NCI-H1048 (cell line): ENCODE measurements at places on chromosomes 3 and 15.

- no peak for DNase-seq
These were observed 2.1 kb downstream of the LARP6 start for GRCh38 chr15:70851889-70852288.

DNA sequence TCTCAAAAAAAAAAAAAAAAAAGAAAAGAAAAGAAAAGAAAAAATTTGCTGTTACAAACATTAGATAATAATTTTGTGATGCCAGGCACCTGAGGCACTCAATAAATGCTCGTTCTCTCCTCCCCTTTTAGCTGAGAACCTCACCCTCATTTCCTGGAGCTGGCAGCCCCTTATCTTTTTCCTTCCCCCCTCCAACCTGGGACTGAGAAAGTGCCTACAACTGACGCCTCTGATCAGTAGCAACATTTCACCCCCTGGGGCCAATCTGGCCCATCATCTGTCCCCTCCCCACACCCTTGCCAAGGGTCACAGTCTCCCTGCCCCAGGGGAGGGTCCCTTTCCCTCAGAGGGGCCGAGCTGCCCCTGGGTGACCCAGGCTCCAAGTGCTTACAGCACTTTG, 12.6 kb upstream of the RNU6-1 start:
- no peak for DNase-seq

- DNase-seq, result no peak
These were observed 50.7 kb downstream of the PEAK1 start for GRCh38 chr15:77369168-77369567.

DNA sequence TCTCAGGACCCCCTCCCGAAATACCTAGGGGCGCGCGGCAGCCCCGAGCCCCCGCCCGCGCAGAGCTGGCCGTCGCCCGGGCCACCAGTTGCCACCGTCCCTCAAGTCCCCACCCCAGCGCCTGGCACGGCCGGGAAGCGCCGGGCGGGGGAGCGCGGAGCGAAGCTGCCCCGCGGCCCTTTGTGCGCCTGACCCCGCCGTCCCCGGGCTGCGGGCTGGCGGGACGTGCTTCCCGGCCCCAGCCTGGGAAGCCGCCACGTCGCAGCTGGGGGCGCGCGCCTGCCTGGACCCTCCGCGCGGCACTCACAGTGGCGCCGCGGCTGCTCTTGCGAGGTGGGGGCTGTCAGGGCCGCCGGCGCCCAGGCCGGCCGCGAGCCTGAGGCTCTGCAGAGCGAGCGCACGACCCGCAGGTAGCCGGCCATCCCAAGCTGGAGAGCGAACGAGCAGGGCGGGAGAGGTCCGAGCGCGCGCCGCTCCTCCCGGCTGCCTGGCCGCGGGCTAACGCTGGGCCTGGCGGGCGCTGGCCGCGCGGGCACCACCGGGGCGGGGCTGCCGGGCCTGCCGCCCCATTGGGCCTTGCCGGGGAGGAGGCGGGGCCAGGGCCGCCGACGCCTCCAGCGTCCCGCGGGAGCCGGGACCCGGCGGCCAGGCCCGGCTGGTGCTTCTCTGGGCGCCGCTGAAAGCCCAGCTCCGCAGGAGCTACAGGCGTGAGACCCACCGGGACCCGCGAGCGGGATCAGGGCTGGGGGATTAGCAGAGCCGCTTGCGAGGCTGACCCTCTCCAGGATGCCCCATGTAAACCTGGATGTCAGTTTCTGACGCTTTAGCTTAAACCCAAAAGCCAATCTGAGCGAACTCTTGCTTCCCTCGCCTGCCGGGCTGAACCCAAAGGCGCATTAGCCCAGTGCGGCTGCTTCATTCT, at the start of gene IDH2:
TSS of gene IDH2 (minus strand) at position 500 of the 922 bp plus-strand sequence. CDS start at position 422, 78 bp downstream.
- peak; percentile 46 for DNase-seq

- no peak for DNase-seq
These were observed at the start of gene KY for GRCh38 chr3:134650431-134651346. KY (minus strand) TSS chr3:134651022; CDS start chr3:134650960, 62 bp downstream.

DNA sequence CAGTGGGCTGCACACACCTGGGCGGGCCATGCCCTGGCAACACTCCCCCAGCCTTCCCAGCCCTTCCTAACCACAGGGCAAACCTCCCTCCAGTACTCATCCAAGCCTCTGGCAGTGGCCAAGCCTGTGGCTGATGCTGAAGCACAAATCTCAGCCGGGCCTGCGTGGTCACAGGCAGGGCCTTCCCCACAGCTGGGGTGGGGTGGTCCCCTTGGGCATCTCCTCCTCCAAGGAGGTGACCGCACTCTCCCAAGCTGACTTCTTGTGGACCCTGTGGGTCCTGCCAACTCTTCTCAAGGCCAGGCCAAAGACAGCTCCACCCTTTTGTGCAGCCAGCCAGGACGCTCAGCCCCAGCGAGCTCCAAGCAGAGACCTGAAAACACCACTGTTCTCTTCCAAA, 21.4 kb downstream of the GRAMD2A start:
- no peak for DNase-seq

DNA sequence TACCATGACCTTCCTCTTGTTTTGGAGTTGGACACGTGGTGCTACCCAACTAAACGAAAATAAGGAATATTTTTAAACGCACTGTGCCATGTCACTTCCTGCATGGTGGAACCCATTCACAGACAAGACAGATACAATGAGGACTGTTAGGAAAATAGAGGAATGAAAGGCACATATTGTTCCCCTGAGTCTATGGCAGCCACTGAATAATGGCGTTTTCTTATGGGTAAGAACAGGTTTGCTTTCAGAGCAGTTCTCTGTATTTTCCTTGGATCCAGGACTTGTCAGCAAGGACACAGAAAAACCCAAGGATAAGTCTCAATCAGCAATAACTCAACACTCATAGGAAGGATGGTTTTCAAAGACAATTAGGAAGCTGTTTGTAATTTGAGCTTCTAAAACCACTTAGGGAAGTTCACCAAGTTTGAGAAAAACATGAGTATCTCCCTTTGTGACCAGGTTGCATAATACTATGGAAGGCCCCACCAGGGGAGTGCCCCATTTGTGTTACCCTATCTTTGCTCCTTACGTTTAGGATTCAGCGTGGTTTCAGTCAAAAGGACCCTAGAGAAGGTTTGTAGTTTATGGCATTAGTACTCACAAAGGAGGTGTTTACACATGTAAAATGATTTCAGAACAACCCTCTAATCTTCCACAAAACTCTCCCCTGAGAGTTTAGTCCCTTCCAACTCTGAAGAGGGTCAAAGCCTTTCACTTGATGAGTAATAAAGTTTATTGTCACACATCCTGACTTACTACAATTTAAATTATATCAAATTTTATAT, 487.2 kb upstream of the ATP11B start:
- no peak for DNase-seq

- DNase-seq, result no peak
These were observed 18.9 kb upstream of the CSPG4 start for GRCh38 chr15:75731248-75732151.

GRCh38 chr3:118936811-118937210, 97.8 kb downstream of the IGSF11 start:
- DNase-seq, result no peak

GRCh38 chr3:186320862-186321568, 41.0 kb downstream of the DGKG start:
- no peak for DNase-seq

DNA sequence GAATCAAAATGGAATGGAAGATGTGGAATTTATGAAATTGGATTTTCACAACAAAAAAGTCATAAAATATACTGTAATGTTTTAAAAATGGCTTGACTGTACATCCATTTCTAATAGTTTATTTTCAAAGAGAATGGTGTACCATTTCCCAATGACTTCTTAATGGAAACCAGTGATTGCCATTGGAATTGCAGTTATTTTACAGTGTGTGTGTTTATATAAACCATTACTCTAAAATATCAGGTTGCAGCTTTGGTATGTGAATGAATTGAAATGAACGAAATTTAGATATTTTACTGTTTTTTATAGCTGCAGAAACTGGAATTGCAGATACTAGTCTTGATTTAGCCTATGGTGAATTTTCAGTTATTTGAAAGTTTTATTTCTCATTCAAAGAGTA, 165.6 kb downstream of the UBE2E2 start:
- no peak for DNase-seq

- no peak for DNase-seq
These were observed 22.6 kb upstream of the COMMD4 start for GRCh38 chr15:75313116-75313845.

GRCh38 chr3:194281766-194282165, 69.4 kb downstream of the CPN2 start:
- DNase-seq, result no peak

DNA sequence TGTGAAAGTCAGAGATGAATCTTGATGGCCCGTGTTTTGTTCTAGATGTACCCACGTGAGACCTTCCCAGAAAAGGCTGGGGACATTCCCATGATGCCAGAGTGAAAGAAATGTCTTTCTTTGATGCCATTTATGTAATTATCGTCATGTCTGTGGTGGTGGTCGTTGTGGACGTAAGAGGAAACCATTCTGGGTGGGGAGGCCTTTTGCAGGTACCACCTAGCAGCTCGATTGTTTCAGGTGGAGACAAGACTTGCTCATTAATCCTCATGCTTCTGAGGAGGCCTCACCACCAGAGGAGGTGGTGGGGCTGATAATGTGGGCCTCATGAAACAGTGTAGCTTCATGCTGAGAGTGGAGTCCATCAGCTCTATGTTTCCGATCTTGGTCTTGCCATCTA, 58.1 kb upstream of the USP3 start:
- no peak for DNase-seq

GRCh38 chr3:45841420-45841756, 531 bp downstream of the LZTFL1 start:
- DNase-seq, result no peak

- peak; percentile 26 for DNase-seq
These were observed at the start of gene ZMYND10 for GRCh38 chr3:50345586-50346234. ZMYND10 (minus strand) TSS chr3:50345732; CDS start chr3:50345579, 153 bp downstream.

GRCh38 chr3:89058371-89058770, 49.0 kb upstream of the EPHA3 start:
- no peak for DNase-seq

- DNase-seq, result peak; percentile 17
These were observed 8.8 kb upstream of the CPOX start for GRCh38 chr3:98602078-98602678.

- DNase-seq, result no peak
These were observed 1.3 kb upstream of the IL16 start for GRCh38 chr15:81195339-81195864.

DNA sequence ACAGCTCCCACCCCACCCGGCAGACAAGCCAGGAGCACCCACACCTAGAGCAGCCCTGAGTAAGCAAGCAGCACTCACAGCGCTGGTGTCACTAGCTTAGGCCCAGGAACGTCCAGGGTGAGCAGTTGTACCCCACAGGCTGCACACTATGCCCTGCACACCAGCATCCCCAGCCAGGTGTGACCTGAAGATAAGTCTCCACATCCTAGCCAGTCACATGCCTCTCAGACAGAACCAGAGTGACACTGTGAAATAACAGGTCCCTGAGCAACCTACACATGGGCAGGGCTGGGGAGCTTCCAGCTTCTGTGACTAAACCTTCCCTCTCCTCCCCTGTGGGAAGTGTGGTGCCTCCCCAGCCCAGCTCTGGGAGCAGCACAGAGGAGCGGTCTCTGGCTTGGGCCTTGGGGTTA, 253.6 kb downstream of the UACA start:
- DNase-seq, result no peak

GRCh38 chr15:39581793-39582285, 960 bp downstream of the THBS1 start:
- DNase-seq, result no peak

DNA sequence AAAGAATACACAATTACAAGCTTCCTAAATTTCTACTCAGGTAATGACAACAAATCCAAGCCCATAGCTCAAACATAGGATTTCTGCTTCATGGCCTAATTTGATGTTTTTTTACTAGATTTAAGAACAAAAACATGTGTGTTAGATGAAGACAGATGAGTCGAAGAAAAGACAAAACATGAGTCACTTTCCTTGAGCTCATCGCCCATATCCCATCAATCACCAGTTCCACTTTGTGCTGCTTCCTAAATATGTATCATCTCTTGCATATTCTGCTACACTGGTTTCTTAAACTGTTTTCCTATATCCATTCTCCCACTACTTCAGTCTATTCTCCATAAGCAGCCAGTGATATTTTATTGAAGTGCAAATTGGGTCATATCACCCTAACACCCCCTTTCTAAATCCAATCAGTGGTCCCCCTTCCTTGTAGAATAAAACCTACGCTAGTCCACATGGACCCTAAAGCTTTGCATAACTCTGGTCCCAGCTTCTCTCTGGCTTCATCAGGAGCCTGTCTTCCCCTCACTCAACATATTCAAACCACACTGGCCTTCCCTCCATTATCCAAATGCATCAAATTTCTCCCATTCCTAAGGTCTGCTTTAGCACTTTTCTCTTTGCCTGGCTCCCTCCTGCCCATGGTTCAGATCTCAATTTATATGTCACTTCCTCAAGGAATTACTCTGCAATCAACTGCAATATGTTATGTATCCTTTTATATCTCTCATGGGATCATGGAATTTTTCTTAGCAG, 1033.9 kb downstream of the FHIT start:
- DNase-seq, result no peak
